ENCODE measurements at places on chromosomes 4 and X.

- DNase-seq, result no peak
Measured at GRCh38 chr4:73856518-73856917, 3.4 kb downstream of the PF4V1 start.

GRCh38 chr4:188414441-188414840 is 275.2 kb downstream of the TRIML1 start:
- DNase-seq, result no peak

GRCh38 chrX:139508099-139508498 is 22.4 kb upstream of the F9 start:
- DNase-seq, result no peak

GRCh38 chr4:118770741-118771187 is 65.2 kb downstream of the SEC24D start:
- peak; percentile 52 for DNase-seq

GRCh38 chrX:119943185-119943988 is at the start of gene NKAP:
Gene NKAP, minus strand, starts transcription at chrX:119943751. Its CDS starts 146 bp downstream, at chrX:119943605.
- DNase-seq, result peak; percentile 89

DNA sequence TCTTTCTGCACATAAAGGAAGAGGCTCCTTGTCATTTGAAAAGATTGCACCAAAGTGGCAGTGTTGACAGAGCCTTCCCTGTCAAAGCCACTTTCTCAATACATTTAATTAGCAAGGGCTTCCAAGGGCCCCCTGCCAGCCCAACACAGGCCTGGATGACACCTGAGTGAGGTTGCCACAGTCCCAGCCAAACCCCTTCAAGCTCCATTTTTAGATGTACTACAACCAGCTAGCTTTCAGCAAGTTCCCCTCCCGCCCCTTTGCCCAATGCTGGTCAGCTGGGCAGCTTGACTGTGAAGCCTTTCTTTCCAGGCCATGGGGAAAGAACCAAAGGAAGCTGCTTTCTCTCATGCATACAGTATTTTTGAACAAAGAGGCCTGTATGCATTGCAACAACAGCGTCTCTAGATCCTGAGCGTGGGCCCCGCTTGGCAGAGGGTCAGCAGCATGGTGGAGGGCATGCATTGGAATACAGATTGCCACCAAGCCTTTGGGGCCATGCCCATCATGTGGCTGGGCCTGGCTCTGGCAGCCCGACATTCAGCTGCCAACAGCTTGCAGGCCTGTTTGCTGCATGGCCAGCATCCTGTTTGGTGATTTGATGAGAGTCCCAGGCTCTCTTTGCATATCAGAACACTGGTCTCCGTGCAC is 261.1 kb upstream of the GATB start:
- DNase-seq, result no peak

DNA sequence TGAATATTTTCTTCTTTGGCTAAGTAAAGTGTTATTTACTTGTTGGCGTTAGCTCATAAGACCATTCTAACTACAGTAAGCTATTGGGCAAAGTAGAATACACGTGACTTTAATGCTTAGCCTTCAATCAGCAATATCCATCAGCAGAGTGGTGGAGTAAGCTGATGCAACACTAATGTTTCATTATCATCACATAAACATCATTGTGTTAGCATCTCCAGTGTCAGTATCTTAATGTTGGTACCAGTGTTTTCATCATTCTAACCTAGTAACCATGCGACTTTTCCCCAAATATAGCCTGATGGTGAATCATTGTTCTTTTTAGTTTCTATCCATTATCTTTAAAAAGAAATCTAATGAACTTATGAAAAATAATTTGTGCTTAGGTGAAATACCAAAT is 48.5 kb downstream of the APOOL start:
- no peak for DNase-seq

DNA sequence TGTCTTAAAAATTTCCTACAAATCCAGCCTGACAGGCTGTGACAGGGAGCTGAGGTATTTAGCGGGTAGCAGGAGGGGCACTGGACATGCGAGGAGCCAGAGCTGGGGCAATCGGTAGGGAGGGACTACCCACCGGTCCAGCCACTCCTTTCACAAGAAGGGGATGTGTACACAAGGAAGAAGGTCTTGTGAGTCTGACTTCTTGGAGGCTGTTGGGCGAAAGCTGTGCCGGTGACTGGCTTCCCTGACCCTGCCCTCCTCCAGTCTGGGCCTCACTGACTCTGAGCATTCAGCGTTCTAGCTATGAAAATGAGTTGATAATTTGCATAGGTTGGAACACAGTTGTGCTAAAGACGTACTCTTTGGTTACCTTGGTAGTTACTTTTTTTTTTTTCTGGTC is 12.7 kb upstream of the CXCL8 start:
- no peak for DNase-seq

- DNase-seq, result no peak
Measured at GRCh38 chrX:26606971-26607370, 391.0 kb downstream of the MAGEB5 start.

- no peak for DNase-seq
Measured at GRCh38 chr4:1489639-1489995, 83.4 kb upstream of the NKX1-1 start.

DNA sequence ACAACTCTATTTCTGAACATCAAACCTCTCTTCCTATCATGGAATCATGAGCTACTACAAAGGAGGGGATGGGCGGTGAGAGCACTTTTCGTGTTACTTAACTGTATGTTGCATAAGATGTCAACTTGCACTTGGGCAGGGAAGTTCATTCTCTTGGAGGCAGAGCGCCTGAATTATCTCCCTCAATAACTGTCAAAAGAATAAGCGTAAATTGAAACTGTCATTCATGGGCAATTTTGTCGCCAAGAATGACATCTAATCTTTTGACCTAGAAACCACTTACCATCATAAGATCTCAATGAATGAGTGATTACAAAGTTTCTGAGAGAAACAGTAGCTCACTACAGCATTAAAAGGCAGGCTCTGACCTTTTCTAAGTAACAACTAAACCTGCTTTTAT is 23.5 kb upstream of the USP26 start:
- no peak for DNase-seq

DNA sequence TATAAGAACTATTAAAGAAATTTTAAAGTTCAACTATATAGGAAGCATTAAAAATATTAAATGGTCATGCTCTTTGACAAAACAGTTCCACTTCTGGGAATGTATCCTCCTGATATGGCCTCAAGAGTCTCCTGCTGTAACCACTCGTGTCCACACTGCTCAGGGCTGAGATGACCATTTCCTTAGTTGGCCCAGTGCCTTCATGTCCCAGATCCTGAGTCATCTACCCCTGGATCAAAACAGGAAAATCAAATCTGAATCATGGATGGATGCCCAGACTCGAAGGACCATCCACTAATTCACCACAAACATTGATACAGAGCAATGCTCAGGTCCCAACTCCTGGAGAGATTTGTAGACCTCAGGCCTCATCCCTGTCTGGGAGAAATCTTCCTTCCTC is 44.7 kb downstream of the GPRASP3 start:
- no peak for DNase-seq

GRCh38 chrX:53441531-53442321 is 7.6 kb upstream of the HSD17B10 start:
- DNase-seq, result peak; percentile 93

GRCh38 chr4:40247350-40247749 is 50.5 kb downstream of the RHOH start:
- DNase-seq, result no peak

DNA sequence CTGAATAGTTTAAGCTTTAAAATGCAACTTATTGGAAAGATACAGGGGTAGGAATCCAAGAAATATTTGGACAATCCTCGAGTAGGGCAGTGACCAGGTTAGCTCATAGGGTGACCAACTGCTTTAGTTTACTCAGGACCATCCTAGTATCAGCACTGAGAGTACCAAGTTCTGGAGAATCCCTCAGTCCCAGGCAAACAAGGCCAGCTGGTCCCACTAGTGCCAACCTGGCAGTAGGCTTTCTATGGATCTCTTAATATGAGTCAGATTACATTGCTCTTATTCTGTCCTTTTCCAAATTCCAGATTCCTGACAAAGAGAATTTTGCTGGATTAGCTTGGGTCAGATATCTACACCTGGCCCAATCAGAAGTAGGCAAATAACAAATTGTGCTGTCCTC is 493.7 kb downstream of the KCNIP4 start:
- no peak for DNase-seq

DNA sequence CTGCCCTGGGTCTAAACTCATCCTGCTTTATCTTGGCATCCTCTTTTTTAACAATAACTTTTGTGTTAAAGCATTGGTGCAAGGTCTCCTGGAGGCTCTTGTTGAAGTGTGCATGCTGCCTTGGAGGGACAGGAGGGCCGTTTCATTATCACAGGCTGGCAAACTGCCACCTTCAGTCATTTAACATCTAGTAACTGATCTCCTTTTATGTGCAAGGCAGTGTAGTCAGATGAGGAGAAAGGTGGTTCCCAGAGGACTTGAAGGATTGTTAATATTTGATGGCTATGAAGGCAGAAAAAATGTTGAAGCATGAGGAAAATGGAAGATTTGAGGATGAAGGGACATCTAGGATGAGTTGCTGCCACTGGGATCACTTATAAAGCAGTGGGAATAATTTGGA is 439.4 kb downstream of the RAPGEF2 start:
- peak; percentile 16 for DNase-seq

GRCh38 chr4:1975880-1976279 is 32.9 kb downstream of the NELFA start:
- no peak for DNase-seq

- no peak for DNase-seq
Measured at GRCh38 chr4:98466868-98467599, 191.4 kb downstream of the TSPAN5 start.

- DNase-seq, result peak; percentile 83
Measured at GRCh38 chrX:112846187-112846586, 5.6 kb upstream of the AMOT start.

GRCh38 chr4:134628066-134628465 is 426.5 kb upstream of the PABPC4L start:
- DNase-seq, result peak; percentile 53

GRCh38 chr4:59869559-59869958 is 1330.6 kb upstream of the ADGRL3 start:
- DNase-seq, result no peak

DNA sequence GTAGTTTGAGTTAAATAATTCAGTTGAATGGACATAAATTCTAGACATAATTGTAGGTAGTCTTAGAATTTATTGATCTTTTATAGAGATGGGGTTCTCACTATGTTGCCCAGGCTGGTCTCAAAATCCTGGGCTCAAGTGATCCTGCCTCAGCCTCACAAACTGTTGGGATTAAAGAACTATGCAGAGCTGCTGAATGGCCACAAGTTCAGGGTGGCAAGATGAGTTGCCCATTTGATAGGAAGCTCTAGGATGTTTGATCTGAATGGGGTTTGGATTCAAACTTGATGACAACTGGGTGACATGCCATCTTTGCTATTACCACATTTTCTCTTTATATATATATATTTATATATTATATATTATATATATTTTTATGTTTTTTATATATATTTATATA is 3.6 kb downstream of the RPL36A start:
- peak; percentile 2 for DNase-seq

DNA sequence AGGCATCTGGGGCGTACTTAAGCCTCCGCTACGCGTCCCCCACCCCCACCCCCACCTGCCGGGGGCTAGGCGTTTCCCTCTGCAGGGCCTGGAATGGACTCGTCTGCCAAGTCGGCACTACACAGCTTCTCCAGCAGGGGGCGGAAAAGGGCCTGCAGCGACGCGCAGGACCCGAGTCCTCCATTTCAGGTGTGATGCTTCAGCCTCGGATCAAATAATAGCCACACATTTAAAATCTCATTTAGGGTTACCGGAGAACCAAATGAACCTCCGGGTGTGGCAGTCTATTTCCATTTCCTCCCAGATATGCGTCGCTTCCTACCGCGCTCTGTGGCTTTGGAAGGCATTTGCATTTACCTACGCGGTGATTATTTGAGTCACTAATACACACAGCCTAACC is 2.9 kb downstream of the PAK3 start:
- peak; percentile 88 for DNase-seq

GRCh38 chr4:155773196-155773800 is 14.5 kb downstream of the GUCY1B1 start:
- no peak for DNase-seq

DNA sequence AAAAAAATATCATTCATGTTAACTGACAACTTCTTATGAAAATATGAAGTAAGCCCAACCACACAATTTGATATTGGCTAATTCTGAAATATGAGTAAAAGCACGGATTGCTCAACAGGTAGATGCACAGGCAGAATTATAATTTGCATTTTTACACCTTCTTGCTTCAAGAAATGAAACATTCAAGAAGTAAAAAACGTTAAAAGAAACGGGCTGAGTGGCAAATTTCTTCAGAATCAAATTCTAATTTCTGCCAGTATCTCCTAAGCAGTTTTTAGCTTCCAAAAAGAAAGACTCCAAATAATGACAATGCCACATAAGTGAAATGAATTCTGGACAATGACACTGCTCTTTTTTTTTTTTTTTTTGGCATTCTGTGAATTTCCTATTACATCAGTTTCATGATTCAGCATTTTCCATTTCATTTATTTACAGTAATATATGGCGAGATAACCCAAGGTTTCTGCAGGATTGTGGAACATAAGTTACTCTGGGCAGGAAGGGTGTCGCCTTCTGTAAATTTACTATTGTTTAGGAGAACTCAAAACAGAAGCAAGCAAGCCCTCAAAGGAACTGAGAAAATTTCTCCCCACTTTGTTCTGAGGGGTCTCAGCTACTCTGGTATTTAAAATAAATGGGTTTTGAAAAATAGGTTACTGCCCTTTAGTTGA is 1.4 kb downstream of the SEL1L3 start:
- DNase-seq, result no peak

DNA sequence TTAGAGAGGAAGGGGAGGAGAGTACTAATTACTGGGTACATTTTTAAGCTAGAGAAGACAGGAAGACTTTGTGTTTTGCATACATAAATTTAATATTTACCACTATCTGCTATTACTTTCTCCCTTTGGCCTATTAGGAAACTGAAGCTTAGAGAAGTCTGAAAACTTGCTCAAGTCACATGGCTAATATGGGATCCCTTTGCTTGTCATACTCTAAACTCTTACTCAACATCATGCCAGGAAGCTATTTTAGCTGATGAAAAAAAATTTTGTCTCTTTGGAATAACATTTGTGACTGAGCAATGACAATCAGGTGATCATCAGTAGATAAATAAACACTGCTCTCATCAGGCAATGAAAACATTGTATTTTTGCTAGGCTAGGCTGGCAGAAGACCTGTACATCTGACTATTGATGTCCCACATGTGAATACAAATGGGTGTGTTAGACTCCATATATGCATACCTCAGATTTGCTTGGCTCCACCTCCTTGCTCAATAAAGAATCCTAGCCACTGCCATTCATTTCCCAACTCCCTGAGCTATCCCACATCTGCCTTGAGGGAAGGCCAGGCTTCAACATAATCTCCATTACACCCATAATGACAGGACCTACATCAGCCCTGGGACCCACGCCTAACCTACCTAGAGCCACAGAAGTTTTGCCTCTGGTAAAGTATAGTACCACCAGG is 17.0 kb upstream of the DCLK2 start:
- DNase-seq, result no peak

GRCh38 chr4:182286035-182286434 is 42.8 kb downstream of the TENM3 start:
- no peak for DNase-seq

GRCh38 chrX:130174045-130174704 is 2.4 kb downstream of the RAB33A start:
- no peak for DNase-seq
